Suppressor macrophage treated with lipopolysaccharide for 1 hour (primary cell): ENCODE measurements at places on chromosomes 4 and X.

GRCh38 chrX:130084631-130085237 lies 25.6 kb downstream of the ELF4 start:
- DNase-seq, result peak; percentile 67

DNA sequence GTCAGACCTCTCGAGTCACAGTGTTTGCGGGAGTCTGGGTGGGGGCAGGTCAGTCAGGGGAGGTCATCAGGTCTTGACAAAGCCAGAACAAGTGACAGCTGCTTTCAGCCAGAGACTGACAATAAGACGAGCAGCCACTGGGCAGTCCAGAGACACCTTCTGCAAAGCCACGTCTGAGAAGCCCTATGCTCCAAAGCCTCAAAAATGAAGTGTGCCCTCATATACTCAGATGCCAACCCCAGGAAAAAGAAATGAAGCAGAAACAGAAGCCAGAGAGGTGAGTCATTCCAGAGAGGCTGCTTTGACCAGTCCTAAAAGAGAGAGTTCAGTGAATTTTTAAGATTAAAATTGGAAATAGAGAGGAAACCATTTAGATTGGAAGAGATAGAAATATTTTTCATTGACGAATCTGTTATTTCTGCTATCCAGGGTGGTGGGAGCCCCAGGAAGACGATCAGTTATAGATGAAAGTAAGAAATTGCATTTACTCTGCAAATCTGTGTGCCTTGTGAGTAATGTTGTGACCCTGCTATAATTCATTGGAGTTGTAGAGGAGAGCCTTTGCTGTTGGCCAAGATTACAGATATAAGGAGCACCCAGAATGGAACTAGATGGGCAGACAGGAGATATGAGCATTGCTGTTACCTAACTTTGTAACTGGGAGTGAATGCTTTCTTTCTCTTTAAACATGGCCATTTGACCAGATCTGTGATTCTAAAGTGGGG lies 77.9 kb downstream of the LRRC66 start:
- no peak for DNase-seq

DNA sequence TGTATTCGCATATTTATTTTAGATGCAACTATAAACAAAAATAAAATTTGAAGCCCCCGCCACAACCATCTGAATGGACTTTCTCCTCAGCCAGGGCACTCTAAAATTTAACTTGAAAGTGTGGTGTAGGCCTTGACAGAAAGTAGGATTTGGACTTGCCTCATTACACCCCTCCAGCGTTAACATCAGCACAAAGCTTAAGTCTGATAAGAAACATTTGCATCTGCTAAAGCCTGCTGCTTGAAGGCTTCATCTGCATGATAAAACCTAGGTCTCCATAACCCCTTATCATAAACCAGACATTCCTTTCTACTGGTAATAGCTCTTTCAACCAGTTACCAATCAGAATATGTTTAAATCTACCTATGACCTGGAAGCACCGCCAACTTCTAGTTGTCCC lies 1046.5 kb downstream of the FAT4 start:
- no peak for DNase-seq

DNA sequence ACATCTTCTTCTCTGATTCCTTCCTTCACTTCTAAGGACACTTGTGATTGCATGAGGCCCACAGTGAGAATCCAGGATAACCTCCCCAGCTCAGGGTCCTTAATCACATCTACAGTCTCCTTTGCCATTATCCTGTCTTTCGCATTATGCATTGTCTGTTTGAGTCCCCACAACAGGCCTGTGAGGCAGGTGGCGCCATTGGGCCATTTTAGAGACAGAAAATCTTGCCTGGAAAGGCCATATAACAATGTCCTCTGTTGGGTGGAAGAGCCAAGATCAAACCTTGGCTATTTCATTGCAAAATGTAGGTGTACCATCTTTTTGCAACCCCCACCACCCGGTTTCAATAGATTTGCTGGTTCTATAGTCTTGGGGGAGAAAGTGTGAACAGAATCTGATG lies 11.8 kb upstream of the DCUN1D4 start:
- peak; percentile 74 for DNase-seq

GRCh38 chrX:5681159-5681558 lies 547.5 kb downstream of the NLGN4X start:
- DNase-seq, result peak; percentile 3

- DNase-seq, result no peak
Observed at GRCh38 chrX:47129899-47130358, 14.6 kb downstream of the NDUFB11 start.

- peak; percentile 53 for DNase-seq
Observed at GRCh38 chr4:39883646-39884045, 94.1 kb downstream of the PDS5A start.

- no peak for DNase-seq
Observed at GRCh38 chrX:153644356-153645125, 2.5 kb upstream of the DUSP9 start.

DNA sequence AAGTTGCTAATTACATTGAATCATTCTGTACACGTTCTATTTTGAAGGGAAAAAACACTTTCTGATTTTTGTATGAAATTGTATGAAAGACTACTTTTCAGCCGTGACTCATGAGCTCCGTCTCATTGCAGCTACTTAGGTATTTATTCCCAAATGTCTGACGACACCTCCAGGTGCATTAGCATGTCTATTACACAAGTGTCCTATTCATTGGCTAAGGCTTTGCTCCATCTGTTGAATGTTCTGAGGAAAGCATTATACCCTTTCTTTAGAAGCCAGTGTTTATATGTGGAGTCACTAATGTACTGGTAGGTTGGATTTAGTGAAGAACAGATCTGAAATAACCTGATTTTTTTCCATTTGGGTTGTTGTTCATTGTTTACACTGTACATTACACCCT lies 51.8 kb downstream of the MAP7D3 start:
- DNase-seq, result no peak

GRCh38 chr4:110347805-110348204 lies 128.2 kb upstream of the ENPEP start:
- DNase-seq, result no peak

DNA sequence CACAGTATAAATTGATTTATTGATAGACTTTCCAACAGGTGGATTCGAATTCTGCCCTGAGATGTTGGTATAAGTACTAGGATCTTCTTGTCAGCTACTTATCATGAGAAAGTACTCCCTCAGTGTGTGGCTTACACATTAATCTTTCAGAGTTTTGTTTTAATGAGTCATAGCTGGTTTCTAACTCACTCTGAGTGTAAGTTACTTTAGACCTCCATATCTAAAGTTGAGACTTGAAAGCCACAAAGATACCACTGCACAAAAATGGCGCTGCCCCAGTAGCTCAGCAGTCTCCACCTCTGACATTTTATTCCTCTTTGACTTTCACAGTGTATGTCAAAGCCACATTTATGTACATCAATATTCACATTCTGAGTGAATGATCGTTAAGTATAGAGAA lies 318.5 kb downstream of the ARAP2 start:
- DNase-seq, result no peak

DNA sequence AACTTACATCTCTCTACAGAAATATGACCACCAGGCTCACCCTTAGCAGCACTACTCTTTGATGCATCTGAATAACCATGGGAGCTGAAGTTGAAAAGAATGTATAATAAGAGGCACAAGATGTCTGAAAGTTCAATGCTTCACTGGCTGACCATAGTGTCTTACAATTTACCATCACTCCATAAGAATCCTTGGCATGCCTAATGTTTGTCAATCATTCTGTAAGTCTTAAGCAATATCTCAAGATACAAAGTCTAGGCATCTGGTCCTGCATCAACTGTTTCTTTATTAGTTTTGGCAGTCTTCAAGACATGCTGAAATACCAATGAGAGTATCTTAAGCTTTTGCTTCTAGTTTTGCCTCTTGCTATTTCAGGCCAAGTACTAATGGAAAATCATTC lies 755.5 kb downstream of the STIM2 start:
- DNase-seq, result no peak

DNA sequence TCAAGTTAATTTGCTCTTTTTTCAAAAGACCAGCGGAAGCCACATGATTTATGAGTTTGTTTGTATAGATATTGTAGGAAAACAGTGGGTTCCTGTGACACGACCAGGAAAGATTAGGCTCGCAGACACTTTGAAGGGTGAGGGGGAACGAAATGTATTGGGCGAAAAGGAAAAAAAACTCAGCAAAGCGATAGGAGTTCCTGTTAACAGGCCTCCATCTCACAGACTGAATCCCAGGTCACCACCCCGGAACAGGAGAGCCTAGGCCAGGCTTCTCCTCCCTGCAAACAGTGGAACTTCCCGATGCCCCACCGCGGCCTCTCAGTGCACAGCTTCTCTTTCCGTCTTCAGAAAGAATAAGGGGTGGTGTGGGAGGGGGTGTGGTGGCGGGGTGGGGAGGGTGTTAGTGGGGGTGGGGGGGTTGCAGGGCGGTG lies 181.8 kb upstream of the GPRIN3 start:
- peak; percentile 50 for DNase-seq

DNA sequence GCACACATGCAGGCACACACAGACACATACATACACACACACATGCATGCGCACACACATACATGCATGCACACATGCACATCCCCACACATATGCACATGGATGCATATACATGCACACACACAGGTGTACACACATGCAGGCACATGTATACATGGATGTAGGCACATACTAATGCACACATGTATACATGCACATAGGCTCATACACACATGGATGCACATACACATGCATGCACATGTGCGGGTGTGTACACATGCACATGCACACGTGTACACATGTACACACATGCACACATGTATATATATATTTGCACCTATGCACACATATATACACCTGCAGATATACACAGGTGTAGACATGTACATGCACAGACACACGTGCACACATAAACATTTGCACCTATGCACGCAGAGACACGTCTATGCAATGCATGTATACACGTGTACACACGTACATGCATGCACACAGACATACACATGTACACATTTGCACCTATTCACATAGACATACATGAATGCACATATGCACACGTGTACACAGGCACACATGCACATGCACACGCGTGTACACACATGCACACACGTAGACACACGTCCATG lies 4.0 kb downstream of the PLCXD1 start:
- DNase-seq, result no peak

DNA sequence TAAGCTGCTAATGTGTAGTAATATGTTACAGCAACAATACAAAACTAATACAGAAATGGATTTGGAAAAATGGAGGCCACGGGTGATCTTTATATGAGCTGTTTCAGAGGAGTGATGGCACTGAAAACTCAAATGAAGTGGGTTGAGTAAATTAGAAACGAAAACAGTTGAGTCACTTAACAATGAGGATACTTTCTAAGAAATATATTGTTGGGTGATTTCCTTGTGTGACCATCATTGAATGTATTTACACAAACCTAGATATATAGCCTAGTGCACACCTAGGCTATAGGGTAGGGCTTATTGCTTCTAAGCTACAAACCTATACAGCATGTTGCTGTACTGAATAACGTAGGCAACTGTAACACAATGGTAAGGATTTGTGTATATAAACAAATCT lies 30.5 kb upstream of the DHX15 start:
- no peak for DNase-seq

DNA sequence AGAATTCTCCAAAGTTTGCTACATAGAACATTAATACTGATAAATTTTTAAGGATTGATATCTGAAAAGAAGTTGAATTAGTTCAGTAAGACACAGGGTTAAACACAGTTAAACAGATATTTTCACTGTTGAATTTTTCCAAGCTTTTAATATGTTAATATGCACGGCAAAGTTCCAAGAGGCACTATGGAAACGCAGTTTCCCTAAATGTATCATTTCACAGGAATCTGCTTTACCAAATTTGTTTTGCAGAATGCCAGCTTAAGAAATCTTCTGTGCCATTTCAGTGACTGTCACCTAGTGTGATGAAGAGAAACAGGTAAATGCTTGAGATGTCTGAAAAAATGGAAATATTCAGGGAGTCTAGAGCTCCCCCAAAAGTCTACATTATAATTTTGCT lies 395.9 kb upstream of the GRIA3 start:
- DNase-seq, result no peak

DNA sequence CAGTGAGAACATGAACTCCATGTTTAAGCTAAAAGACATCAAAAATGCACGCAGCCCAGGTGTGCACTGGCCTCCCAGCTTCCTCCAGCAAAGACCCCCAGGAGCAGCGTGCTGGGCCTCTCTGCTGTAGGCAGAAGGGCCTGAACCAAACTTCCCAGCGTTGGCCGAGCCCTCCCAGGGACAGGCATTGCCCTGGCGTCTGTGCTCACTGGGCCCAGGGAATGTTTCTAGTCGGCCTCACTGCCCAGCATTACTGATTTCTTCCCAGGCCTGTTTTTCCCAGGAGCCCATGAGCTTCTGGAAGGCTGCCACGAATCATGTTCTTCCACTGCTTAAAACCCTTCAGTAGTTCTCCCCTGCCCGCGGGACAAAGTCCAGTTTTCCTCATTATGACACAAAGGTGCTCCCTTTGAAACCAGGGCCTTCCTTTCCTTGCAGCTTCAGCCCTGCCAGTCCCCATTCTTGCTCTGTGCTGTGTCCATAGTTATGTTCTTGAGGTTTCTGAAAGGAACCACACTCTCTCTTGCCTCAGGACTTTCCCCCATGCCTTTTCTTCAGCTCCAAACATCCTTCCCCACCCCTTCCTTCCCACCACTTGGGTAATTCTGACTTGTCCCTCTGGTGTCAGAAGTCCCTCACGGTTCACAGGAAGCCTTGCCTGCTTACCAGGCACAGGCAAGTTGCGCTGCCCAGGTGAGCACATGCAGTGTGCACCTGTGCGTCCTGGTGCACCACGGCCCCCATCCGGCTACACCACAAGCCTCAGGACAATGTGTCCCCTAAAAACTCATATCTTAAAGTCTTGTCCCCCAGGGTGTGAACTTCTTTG lies 93.4 kb upstream of the ENPP6 start:
- no peak for DNase-seq

- no peak for DNase-seq
Observed at GRCh38 chr4:155946486-155946885, 7.2 kb downstream of the CTSO start.

GRCh38 chr4:132956962-132957361 lies 192.1 kb upstream of the PCDH10 start:
- DNase-seq, result no peak

DNA sequence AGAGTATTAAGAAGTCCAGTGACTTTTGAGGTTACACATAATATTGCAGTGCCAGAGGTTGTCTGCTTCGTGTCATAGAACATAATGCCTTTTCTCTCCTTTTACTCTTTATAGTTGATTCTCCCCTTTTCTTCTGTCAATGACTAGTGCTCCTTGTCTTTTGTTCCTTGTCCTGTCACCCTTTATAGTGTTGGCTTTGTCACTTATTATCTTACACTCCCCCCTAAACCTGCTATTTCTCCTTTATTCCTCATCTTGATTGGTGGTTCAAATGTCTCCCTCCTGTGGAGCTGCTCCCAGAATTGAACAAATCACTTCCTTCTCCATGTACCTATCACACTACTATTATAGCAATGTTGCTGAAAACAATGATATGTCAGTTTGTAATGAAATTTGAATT lies 856.6 kb upstream of the GRID2 start:
- DNase-seq, result no peak

- no peak for DNase-seq
Observed at GRCh38 chrX:82224961-82225360, 1023.1 kb downstream of the SH3BGRL start.

GRCh38 chr4:108345862-108346817 lies 177.4 kb upstream of the LEF1 start:
- no peak for DNase-seq

- DNase-seq, result peak; percentile 40
Observed at GRCh38 chr4:81605271-81605670, 133.6 kb upstream of the RASGEF1B start.

GRCh38 chr4:3780347-3781171 lies 14.4 kb downstream of the ADRA2C start:
- DNase-seq, result no peak

GRCh38 chr4:147942729-147943128 lies 210.8 kb downstream of the ARHGAP10 start:
- DNase-seq, result peak; percentile 17
